Putamen (tissue), 1 donor: ENCODE measurements at places on chromosomes 12 and 14.
A peak's percentile ranks its signal among the peaks of the same experiment; 100 is the strongest.

DNA sequence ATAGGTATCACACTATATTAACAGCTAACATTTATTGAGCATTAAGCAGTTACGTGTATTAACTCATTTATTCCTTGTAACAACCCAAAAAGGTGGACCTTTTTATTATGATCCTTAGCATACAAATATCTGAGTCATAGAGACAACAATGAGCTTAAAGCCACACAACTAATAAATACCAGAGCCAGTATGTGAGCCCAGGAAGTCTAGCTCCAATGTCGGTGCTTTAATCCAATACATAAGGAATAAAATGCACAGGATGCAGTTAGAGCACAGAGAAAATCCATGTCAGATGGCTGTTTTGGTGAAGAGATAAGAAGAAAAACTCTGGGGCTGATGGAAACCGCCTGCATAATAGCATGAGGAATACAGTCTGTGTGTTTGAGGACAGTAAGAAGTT, 888.6 kb downstream of the TMTC2 start:
- DNase-seq = no peak

DNA sequence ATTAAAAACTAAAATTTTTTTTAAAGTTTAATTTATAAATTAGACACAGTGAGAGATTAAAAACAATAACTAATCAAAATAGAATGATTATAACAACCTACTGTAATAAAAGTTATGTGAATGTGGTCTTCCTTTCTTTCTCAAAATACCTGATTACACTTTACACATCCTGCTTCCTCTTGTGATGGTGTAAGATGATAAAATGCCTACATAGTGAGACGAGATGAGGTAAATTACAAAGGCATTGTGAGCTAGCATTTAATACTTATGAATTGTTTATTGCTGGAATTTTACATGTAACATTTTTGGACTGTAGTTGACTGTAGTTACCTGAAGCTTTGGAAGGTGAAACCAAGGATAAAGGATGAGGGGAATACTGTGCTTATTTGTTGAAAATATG, 94.2 kb upstream of the CLEC14A start:
- no peak for DNase-seq

DNA sequence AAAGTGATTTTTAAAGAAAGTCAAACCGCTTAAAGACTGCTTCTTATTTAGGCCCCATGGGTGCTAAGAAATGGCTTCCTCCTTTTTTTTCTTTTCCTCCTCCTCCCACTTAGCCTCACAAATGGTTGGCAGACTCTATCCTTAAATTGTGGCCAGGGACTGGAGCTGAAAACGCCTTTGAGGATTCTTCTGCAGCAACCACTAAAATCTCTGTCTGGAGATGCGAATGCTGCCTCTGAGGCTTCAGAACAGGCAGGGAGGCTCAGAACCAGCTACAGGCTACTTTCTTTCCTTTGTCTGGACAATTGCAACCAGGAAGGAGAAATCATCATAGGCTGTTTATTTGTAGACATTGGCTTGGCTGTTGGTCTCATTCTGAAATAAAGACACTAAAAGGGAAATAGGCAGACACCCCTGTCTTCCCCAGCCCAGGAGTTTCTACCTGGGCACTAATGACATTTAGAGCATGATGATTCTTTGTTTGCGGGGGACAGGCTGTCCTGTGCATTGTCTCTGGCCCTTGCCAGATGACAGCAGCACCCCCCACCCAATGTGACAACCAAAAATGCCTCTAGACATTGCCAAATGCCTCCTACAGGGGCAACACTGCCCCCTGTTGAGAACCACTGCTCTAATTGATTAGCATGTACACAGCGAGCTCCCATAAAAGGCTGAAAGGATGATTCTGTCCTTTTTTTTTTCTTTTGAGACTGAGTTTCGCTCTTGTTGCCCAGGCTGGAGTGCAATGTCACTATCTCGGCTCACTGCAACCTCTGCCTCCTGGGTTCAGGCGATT, 50.3 kb downstream of the MAP1LC3B2 start:
- no peak for DNase-seq

DNA sequence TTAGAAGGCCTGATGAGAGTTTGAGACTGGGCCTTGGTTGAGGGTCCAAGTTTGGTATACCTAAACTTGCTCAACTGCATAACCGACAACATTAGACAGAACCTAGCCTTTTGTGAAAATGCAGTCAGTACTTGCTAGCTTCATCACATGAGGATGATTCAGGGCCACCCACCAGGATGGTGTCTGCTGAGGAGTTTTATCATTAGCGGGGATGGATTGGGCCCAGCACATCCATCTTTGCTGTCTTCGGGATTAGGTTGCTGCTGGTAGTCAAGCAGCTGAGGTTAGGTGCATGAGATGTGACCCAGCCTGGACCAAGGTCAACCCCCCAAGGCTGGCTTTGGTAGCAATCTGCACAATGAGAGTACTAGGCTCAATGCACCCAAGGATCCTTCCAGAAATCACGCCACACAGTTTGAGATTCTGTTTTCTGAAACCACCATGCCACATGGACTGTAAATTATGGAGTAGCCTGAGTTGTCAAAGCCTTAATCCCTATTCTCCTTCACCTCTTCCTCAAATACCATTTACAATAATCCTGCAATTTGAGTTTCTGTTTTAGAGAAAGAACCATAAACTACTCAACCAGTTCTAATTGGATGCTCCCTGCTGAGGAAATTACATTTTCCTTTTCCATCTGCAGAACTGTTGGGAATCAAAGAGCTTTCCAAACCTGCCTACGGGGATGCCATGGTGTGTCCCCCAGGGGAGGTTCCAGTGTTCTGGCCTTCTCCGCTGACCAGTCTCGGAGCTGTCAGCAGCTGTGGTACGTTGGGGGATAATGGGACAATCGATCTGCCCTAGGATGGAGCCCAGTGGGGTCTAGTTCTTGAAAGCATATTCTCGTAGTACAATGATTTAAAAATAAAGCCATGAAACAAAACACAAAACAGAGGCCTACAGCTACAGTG, 61.7 kb downstream of the DGLUCY start:
- DNase-seq = peak; percentile 41

GRCh38 chr12:115323223-115323905, 639.4 kb upstream of the TBX3 start:
- DNase-seq = no peak
